NCI-H1694 (cell line): ENCODE measurements at places on chromosomes 7 and 10.

DNA sequence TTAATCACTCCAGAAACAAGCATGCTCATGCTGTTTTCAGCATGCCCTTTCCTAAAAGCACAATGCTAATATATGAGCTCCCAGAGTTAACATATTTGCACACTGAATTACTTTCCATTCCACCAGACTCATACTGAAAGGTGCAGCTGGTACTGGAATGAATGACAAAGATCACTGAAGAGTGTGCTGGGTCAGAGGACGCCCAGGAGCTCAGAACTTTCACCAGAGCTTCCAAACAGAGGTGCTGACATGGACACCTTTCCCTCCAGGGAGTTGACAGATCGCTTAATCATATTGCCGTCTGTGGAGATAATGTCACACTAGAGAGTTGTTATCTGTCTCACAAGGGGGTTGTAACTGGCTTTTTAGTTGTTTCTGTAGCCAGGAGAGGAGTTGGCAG is 292.9 kb downstream of the LHFPL3 start:
- DNase-seq, result no peak

- no peak for DNase-seq
Measured at GRCh38 chr7:1842321-1843221, 172.5 kb downstream of the ELFN1 start.

DNA sequence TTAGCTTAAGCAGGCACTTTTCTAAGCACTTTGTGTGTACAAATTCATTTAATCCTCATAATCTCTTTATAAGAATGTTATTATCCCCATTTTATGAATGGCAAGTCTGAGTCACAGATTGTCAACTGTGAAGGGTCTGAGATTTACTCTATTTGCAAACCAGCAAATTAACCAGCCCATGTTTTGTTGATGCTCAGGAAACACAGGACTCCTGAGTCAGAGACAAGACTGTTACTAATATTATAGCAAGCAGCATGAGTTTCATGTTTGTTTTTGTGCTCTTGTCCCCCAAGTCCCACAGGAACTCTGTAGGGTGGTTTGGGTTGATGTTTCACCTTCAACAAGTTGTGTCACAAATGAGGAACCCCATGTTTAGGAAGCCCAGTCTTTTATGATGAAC is 182.0 kb upstream of the PPP1R3A start:
- DNase-seq, result no peak

GRCh38 chr10:129949891-129950291 is 14.2 kb downstream of the EBF3 start:
- no peak for DNase-seq

- DNase-seq, result no peak
Measured at GRCh38 chr10:93476756-93477155, 5.4 kb downstream of the MYOF start.

- no peak for DNase-seq
Measured at GRCh38 chr10:4006051-4006450, 221.0 kb upstream of the KLF6 start.

DNA sequence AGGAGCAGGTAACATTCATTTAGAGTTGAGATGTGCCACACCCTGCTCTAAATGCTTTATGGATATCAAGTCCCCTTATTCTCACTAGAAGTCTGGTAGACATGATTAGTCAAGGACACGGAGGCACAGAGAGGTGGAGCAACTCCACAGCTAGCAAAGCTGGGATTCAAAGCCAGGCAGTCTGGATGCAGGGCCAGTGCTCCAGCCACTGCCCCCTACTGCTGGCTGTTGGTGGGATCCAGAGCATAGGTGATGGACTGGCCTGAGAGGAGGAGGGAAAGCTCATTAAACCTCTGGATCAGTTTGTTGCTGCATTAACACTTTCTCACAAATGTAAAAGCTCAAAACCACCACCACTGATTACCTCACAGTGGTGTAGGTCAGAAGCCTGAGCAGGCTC is 22.6 kb upstream of the KBTBD2 start:
- no peak for DNase-seq

GRCh38 chr7:69035826-69036225 is 562.4 kb upstream of the AUTS2 start:
- no peak for DNase-seq
